ENCODE measurements at places on chromosomes 4 and X.

DNA sequence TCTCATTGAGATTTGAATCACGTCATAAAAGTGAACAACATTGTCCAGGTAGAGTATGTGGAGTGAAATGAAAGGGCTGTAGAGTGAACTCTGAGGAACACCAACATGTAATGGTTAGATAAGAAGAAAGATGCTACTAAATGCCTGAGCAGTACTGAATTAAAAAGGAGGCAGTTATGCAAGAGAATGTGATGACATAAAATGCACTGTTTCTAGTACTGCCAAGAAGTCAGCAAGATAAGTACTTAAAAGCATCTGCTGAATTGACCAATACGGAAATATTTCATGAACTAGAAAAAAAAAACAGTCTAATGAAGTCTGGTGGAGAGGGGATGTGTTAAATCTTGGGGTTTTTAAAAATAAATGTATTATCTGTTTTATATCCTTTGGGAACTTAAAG, 583.8 kb upstream of the GALNT7 start:
- no peak for DNase-seq

DNA sequence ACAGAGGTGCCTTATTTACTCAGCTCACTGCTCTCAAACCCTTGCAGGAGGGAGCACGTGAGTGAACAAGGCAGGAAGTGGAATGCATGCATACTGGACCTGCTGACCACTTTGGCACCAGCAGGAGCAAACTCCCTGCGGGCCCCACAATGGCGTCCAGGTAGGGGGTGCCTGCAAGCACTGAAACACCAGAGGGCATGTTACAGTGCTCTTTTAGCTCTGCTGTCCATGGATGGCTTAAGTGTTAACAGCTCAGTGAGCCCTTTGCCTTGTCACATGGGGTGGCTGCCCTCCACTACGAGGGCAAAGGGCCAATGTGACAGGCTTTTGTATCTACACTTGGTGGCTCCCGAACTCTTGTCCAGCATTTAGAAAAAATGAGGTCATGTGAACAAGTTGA, 199.5 kb upstream of the UGT8 start:
- DNase-seq: no peak

DNA sequence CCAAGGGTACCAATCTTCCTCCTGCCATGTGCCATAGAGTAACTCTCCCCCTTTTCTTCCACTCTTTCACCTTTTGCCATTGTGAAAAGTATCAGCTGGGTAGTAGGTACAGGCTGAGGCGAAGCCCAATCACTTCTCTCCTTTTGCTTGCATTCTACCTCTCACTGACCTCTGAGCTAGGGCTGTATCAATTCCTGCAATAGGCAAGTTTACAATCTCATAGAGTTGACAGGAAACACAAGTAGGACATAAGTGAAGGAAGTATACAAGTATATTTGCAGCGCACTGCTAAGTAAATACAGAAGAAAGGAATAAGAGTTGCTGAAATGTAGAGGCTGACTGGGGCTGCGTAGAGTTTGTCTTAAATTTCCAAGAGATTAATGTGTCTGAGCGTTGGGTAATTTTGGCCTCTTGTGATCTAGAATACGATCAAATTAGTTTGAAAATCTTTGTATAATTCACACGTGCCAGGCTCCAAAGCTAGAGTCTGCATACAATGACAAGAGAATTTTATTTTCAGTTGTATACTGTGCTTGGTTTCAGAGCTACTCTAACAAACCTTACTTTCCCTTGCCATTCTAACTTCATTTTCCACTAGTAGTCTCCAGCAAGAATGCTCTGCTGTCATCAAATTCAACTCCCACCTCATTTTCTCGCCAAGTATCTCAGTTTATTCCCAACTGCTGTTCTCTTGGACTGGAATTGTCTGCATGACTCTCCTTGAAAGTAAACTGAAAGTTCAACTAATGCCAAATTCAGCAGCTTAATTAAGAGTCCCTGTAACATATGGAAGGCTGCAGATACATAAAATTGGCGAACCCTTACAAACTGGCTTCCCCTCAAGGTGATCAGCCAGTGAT, 90.3 kb downstream of the ATP11C start:
- DNase-seq: no peak

DNA sequence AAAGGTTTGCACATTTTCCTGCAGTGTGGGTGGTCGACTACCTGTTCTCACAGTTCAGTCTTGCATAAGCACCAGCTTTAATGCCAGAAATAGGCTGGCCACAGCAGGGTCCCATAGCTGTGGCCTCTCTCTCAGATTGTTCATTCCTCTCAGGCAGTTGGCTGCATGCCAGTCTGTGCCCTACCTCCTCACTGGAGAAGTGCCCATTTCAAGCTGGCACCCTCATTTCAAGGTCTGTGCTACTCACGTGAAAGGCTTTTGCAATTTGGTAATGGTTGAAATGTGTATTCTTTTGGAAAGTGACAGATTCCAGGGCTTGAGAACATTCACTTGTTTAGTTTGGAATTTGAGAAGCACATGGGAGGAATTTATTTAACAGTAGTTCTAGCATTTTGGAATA, 28.9 kb upstream of the MTMR1 start:
- peak; percentile 92 for DNase-seq

GRCh38 chr4:163367651-163368050, 24.0 kb downstream of the NPY5R start:
- no peak for DNase-seq

GRCh38 chr4:1819816-1820215, 26.7 kb downstream of the FGFR3 start:
- no peak for DNase-seq

DNA sequence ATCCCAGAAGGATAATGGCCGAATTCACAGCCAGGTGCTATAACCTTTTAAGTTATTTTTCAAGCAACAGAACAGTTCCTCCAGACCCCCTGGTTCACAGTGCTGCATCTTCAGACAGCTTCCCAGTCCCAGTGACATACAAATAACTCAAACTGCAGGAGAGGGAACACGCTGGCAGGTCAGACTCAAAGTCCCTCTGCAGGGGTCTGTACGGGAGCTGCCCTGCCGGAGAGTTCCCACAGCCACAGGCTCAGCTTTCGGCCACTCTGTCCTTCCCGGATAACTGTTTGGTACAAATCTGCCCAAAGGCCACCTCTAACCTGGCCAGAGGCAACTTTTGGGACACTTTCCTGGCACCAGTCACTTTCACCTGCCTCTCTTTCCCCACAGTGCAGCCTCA, 230.2 kb downstream of the AFAP1 start:
- no peak for DNase-seq

DNA sequence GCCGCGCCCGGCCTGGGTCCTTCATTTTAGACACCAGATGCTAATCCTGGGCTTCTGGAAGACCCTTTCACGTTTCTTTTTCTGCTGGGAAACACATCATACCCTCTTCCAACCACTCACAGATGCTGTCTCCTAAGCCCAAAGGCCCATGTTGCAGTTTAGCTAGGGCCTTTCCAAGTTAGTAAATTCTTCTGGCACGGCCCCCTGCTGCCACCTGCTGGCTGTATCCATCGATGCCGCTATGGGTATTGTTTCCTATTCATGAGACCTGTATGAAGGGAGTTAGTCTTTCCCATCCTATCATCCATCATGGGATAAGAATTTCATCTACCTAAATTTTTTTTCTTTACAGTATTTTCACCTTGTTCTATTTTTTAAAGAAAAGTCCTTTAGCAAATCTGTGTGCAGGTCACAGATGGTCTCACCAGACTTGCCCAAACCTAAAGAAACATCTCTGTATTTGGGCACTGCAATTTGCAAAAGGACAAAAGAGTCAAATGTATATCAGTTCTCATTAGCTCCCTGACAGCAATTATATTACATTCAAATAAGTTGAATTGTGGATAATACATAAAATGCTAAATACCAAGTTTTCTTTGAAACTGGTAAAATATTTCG, 37.8 kb upstream of the SLC9A7 start:
- DNase-seq: peak; percentile 16

GRCh38 chrX:106286053-106286650, 118.0 kb downstream of the PWWP3B start:
- DNase-seq: no peak

DNA sequence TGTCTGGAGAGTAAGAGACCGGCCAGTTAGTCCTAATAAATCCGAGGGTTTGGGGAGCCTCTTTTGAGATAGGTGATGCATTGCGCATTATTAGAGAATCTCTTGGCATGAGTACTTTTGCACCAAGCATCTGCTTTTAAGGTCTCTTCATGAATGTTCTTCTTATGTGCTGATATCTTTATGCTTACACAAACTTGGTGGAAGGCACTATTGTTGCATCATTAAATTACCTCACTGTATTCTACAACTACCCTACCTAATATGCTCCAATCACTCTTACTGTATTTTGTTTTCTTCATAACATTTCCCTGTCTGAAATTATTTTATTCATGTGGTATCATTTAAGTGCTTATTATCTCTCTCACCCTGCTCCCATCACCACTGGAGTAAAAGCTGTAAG, 151.6 kb downstream of the PALLD start:
- DNase-seq: no peak

- no peak for DNase-seq
These were observed 37.0 kb downstream of the NAP1L5 start for GRCh38 chr4:88660446-88661294.

DNA sequence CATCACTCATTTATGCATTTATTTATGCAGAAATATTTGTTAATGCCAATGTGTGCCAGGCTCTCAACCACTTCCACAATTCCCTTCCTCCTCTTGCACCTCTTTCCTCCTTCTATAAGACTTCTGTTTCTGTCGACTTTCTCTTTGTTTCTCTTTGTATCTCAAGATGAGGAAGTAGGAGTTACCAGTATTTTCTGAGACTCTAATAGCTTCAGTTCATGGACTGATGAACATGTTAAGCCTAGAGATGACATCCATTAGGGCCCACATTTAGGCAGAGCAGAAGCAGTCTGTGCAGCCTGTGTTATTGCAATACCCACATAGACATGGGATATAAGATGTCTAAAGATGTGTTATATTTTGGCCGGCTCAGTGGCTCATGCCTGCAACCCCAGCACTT, 241.8 kb upstream of the SMIM31 start:
- no peak for DNase-seq

- DNase-seq: no peak
These were observed 171.7 kb downstream of the PDGFRA start for GRCh38 chr4:54400802-54401201.

DNA sequence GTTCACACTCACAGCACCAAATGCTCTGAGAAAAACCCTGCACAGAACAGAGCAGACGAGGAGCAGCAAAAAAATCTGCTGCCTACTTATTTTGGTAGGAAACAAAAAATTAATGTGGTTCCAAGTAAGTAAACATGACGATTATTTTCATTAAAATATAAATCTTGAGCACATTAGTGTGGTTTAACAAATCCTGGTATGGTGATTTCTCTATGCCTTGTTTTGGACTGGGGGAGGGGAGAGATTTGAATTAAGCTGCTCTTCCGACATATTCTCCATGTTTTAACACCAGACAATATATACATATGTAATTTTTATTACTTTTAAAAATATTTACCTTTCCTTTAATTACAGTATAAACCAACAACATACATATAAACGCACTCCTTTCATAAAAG, 1.8 kb downstream of the CAMK2D start:
- no peak for DNase-seq

- DNase-seq: no peak
These were observed 329.7 kb downstream of the FBXW7 start for GRCh38 chr4:152206185-152206584.

- DNase-seq: no peak
These were observed 1.6 kb upstream of the APBB2 start for GRCh38 chr4:41215969-41216293.

DNA sequence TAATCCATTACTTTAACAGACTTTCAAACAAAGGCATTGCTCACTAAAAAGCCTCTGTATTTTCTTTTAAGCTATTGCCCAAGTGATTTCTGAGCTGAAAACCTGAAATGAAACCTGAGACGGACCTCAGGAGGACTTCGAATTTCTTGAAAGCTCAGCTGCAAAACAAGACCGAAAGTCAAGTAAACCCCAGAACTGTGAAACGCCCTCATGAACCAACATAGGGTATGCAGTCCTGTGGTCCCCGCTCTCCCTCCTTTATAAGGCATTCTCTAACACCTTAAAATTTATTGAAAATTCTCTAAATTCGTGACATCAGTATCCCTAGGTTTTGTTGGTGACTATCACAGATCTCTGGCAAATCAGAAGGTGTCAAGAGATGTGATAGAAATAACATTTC, 91.8 kb downstream of the SHISA3 start:
- no peak for DNase-seq

- DNase-seq: no peak
These were observed 46.2 kb downstream of the RGS12 start for GRCh38 chr4:3338976-3339531.

- DNase-seq: no peak
These were observed 104.1 kb downstream of the ATXN3L start for GRCh38 chrX:13215729-13216128.

GRCh38 chr4:94396984-94397383, 54.3 kb upstream of the HPGDS start:
- DNase-seq: no peak

- DNase-seq: no peak
These were observed 489.5 kb downstream of the STIM2 start for GRCh38 chr4:27350161-27350560.

All from NCI-H1105 (cell line).